Activated T-cell treated with anti-CD3 and anti-CD28 coated beads, Interleukin-2, amount 50 U/mL, for 72 hours (primary cell): ENCODE measurements at places on chromosomes 7 and 10.

DNA sequence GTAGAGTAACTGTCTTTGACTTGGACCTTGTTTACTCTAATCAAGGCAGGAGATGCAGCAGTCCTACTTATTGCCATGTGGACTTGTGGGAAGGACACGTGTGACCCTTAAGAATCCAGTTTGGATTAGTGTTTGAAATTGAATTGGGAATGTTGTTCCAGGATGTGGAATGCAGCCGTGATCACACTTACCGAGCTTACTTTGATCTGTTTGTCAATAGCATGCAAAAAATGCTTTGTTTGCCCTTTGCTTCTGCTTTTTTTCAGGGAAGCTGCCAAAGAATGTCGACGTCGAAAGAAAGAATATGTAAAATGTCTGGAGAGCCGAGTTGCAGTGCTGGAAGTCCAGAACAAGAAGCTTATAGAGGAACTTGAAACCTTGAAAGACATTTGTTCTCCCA, 84.7 kb downstream of the CREM start:
- no peak for DNase-seq

DNA sequence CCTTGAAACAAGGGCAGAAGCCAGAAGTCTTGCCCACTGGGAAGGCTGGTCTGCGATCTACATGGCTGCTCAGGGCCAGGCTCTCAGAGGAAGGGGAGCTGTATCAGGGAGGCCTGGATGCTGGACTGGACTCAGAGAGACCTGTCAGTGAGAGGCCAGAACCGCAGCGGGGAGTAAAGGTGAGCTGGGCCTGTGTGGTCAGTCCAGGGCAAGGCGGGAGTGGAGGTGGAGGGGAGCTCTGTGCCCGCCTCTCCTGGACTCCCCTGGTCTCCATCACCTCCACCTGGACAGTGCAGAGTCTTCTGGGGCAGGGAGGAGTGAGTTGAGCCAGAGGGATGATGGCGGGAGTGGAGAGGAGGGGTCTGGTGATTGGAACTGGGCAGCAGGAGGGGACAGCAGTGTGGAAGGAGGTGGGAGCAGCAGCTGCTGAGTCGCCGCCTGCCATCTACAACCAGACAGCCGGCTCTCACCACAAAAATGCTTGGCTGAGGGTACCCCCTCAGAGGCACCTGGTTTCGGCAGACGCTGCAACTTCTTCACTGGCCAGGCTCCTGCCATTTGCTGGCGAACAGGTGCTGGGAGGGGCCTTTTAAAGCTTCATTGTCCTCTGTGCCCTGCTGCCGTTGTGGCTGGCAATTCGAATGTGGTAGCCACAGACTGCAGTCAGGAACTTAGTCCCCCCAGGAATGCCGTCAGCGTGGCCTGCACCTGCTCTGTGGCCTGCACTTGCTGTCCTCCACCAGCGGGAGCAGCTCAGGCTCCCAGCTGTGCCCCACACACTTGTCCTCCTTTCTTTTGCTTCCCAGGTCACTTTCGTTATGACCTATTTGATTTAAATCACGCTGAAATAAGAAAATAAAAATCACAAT, 3.5 kb downstream of the RASSF4 start:
- no peak for DNase-seq

GRCh38 chr10:101686133-101686925, 8.6 kb downstream of the FBXW4 start:
- DNase-seq: no peak

- DNase-seq: no peak
Measured at GRCh38 chr7:78558566-78558965, 760.0 kb downstream of the PHTF2 start.

DNA sequence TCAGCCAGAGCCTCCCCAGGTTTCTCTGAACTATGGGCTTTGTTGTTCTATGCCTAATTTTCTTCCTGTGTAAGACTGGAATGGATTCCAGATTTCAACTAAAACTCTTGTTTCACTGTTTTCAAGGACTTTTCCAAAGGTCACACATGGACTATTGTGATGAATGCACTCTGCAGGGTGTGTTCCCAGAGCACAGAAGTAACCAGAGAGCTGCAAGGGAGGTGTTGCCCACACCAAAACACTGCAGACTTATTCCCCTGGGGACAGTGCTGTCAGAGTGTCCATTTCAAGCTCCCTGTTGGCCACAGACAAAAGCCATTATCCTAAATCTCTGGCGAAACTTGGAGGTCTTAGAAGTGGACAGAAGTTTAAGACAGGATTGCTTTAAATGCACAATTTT, 231.6 kb downstream of the TRIL start:
- no peak for DNase-seq
